Thoracic aorta (tissue), 2 donors: ENCODE measurements at places on chromosomes 11 and 22.

DNA sequence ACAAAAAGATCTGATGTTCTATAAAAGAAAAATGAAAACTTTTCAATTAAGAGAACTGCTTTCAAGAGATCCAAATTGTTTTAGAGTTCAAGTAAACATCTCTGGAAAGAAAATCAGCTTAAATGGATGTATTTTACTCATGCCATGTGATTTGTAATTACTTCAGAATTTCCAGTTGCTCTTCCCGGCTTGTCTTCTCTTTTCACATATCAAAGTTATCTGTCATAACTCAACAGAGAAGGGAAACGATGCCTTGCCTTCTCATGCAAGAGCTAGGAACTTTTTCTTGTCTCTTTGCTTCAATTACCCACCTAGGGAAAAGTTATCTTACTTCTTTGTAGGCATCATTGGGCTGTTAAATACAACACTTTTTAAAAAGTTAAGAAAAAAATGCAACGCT lies 255.2 kb upstream of the POU2AF2 start:
- no peak for DNase-seq

DNA sequence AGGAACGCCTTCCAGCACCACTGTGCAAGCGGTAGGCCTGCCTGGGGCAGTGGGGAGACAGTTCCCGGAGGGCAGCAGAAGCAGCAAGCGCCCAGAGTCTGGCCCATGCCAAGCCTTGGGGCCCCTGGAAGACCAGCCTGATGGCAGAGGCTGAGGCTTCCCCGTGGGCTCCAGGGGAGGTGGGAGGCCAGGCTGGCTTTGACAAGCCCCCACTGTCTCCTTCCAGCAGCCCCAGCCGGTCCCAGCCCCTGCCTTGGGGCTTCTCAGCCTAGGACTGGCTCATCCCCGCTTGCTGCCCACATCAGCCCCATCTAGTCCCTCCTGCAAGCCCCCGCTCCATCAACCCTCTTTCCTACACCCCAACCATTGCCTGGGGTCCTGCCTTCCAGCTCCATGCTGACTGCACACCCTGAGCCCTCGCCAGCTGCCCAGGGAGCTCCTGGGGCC lies 46.7 kb downstream of the IGF2 start:
- DNase-seq, result no peak

GRCh38 chr11:12185914-12186313 lies 75.5 kb downstream of the MICAL2 start:
- no peak for DNase-seq

- no peak for DNase-seq
Observed at GRCh38 chr11:60972182-60973030, 926 bp downstream of the CD6 start.

GRCh38 chr11:15655552-15655951 lies 540.8 kb downstream of the INSC start:
- no peak for DNase-seq

GRCh38 chr11:132202621-132203020 lies 832.2 kb downstream of the NTM start:
- DNase-seq, result no peak

DNA sequence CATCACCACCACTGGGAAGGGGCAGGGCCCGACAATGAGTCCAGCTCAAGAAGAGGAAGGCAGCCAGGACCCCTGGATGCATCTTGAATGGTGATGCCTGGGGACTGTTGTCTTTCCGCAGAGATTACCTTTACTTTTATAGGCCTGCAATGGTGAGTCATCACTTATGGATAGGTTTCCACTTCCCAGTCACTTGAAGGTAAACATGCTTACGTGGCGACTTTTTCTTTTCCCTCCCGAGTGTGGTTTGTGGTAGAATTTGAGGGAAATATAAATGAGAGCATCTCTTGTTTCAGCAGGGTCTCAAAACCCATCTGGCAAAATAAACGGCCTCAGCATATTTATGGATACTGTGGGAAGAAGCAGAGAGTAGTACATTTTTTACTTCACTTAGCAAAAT lies at the start of gene MMP13:
Gene MMP13 (minus strand): TSS at position 109 of the 400 bp plus-strand sequence. CDS start 27 bp downstream, at position 82.
- DNase-seq, result no peak

- no peak for DNase-seq
Observed at GRCh38 chr11:94747146-94747545, 21.0 kb upstream of the AMOTL1 start.

DNA sequence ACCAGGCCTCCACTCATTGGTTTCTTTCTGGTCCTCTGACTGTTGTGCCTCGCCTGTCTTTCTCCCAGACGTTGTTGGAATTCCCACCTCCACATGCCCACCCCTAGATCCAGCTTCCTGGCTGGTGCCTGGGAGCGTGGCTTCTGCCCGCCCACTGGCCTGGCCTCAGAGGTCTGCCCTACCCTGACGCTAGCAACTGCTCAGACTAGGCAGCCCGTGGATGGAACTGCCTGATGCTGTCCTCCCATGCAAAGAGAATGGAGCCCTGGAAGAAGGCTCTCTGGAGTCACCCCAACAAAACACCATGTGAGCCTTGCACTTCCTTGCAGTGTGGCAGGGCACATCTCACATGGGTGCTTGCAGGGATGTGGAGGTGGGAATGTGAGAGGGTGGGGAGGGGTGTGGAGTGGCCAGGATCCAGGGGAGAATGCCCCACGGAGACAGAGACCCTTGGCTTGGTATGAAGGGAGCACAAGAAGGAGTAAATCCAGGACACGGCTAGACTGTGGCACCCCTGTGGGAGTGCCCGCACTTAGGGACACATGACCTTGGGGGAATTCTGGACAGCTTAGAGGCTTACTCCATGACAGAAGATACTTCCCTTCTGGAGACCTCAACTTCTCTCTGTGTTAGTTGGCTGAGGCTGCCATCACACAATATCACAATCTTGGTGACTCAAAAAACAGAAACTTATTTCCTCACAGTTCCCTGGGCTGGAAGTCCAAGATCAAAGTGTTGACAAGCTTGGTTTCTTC lies 22.5 kb upstream of the ADA2 start:
- no peak for DNase-seq

GRCh38 chr22:37662039-37662438 lies 3.5 kb downstream of the PDXP start:
- DNase-seq, result no peak

GRCh38 chr11:2177076-2177475 lies 5.5 kb upstream of the TH start:
- no peak for DNase-seq

DNA sequence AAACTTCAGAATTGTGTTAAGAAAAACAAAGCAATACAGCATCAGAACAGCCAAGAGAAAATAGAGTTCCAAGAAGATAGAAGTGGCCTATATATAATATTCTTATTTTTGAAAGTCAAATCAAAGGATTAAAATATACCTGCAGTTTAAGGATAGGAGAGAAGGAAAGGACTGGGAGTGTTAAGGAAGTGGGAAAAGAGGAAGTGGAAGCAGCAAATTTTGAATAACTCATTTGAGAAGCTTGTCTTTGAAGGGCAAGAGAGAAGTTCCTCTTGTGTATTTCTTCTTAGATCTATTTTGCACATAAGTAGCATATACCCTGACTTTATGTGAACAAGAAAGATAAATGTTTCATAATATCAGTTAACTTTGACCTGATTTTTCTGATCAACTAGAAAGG lies 62.6 kb upstream of the SLC17A6 start:
- no peak for DNase-seq

DNA sequence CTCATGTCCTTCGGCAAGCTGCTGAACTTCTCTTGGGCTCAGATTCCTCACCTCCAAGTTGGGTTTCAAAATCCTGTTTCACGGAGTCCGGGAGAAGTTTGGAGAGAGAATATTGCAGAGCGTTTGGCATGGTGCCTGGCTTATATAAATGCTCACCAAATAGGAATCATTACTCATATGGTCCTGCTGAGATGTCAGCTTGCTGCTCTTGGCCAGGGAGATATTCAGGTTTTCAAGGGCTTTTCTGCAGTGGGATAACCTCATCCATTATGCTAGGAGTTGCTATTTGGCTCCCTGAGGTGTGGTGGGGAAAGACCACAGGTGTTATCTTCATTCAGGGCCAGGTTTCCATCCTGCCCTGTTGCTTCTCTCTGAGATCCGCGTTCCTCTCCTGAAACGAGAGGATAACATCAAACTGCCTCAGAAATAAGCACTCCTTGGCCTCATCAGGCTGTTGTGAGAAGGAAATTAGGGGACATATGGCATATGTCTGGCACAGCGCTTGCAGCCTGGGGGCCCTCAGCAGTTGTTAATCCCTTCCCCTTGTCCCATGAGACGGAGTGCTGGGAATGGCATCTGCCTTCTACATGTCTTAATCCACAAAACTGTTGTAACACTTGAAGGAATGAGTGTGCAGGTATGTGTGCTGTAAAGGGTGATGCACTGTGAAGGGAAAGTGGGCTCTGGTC lies 29.9 kb upstream of the ACER3 start:
- no peak for DNase-seq

DNA sequence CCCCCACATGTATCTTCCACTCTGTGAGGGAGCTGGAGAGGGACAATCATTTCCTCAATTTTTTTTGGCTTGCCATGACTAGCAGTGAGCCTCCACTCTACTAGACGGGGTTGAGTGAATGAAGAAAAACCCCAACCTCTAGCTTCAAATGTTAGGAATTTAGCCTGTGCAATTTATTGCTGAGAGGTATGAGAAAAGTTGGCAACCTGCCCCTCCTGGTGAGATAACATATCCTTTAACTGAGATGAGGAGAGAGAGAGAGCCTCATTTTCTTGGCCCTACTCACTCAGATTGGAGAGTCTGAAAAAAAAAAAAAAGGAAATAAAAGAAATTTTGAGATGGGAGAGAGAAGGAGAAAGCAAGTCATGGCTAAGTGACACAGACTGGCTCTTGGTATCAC lies 218.2 kb upstream of the CARD18 start:
- DNase-seq, result no peak

DNA sequence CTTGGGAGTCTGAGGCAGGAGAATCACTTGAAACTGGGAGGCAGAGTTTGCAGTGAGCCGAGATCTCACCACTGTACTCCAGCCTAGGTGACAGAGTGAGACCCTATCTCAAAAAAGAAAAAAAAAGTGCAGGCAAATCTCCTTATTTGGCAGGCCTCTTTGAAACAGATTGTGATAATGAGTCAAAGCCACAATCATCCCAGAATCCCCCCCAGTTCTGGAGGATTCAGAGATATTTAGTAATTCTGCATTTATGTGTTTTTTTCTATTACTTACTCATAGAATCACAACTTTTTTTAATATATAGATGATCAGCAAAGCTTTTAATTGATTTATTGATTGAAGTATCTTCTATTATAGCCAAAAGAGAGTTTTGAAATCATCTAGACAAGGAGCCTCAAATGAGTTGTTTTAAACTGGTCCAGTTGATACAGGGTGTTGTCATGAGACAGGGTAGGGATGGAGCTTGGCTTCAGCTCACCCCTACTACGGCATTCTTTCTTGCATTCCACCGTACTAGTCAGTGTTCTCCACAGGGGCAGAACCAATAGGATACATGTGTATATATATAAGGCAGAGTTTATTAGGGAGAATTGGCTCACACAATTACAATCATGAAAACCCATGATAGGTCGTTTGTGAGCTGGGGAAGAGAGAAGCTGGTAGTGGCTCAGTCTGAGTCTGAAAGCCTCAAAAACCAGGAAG lies 39.3 kb upstream of the SORL1 start:
- no peak for DNase-seq

DNA sequence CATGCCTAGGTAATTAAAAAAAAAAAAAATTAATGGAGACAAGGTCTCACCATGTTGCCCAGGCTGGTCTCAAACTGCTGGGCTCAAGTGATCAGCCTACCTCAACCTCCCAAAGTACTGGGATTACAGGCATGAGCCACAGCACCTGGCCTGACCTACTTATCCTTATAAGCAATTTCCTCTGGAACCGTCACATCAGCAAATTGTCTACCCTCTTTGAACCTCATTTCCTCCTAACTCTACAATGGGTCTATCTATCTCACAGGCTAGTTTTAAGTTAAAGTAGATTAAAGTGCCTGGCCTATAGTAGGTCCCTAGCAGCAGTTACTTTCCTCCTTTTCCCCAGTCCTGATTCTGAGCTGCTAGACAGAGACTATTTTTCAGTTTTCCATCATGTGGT lies 43.5 kb downstream of the THAP12 start:
- DNase-seq, result no peak

DNA sequence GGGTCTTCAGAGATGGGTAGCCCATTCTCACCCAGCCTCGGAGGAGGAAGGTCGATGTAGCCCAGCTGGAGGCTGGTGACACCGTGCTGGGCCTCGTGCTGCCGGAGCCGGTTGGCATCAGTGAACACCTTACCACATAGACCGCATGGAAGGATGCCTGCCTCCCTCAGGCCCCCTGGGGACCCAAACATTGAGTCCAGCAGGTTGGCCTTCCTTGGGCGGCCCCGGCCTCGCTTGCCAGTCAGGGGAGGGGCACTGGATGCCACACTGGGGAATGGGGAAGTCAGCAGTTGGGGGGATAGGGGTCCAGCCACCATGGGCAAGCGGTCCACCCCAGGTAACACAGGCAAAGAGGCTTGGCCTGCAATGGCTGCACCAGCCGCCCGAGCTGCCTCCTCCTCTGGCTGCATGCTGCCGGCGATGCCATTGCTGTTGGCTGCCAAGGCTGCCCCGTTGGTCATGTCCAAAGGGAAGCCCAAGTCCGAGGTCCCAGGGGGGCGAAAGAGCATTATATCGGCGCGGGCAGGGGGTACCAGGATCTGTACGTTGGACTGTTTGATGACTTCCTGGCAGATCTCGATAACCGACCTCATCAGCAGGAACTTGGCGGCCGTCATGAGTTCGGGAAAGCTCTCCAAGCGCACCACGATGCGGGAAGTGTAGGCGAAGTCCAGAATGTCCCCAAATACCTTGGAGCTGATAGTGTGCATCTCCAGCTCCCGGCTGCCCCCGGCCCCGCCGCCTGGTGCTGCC lies 1.4 kb downstream of the PATZ1 start:
- no peak for DNase-seq

GRCh38 chr22:45172881-45173585 lies 9.3 kb downstream of the NUP50 start:
- DNase-seq, result no peak

DNA sequence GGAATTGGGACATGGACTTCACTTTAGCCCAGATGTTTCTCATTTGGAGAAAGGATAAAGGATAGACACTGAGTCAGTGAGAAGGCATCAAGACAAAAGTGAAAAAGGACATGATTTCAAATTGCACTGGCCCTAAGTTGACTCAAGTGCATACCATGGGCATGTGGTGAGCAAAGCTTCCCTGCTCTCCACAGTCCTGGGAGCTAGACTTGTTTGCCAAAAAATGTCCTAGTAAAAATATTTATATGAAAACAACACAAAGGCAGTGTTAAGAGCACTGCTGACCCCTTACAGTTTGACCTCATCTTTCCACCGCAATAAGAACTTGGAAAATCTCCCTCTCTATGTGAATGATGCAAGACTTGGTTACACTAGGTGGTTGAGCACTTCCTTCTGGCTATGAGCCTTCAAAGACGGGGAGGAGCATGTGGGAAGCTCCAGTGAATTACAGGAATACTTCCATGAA lies 46.5 kb upstream of the FIBIN start:
- peak; percentile 14 for DNase-seq
